SK-N-MC (cell line): ENCODE measurements at places on chromosomes 16 and 17.

- no peak for DNase-seq
Observed at GRCh38 chr16:268141-269053, 7.3 kb downstream of the RGS11 start.

- DNase-seq, result no peak
Observed at GRCh38 chr17:78053777-78054468, 74.6 kb downstream of the TMC6 start.

GRCh38 chr16:66886914-66887313 is 6.6 kb downstream of the PDP2 start:
- DNase-seq, result no peak

GRCh38 chr16:66028510-66029216 is 337.8 kb upstream of the CDH5 start:
- no peak for DNase-seq

- peak; percentile 42 for DNase-seq
Observed at GRCh38 chr17:45385331-45385997, 47.2 kb downstream of the ARHGAP27 start.

DNA sequence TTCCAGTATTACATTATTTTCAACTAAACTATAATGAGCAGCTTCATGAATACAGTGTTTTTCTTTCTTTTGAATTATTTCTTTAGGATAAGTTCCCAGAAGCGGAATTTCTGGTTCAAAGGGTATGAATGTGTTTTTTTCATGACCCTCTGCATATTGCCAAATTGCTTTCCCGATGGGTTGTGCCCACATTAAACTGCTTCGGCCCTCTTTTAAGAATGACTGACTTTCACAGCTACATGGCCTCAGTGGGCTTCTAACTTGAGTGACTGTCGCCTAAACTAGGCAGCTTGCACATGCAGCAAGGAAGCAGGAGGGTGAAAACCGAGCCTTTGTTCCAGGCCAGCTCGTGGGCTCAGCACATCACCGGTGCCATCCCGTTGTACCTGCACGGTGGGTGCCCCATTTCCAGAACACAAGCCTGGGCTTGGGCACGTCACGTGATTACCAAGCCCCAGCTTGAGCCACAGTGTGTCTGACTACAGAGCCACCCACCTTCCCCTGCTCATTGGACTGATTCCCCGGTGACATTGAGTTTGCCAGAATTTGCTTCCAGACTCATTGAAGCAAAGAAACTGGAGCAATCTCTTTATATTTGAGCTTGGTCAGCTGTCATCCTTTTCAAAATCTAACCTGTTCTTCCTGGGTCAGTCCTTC is 112.8 kb downstream of the CLEC16A start:
- DNase-seq, result no peak

DNA sequence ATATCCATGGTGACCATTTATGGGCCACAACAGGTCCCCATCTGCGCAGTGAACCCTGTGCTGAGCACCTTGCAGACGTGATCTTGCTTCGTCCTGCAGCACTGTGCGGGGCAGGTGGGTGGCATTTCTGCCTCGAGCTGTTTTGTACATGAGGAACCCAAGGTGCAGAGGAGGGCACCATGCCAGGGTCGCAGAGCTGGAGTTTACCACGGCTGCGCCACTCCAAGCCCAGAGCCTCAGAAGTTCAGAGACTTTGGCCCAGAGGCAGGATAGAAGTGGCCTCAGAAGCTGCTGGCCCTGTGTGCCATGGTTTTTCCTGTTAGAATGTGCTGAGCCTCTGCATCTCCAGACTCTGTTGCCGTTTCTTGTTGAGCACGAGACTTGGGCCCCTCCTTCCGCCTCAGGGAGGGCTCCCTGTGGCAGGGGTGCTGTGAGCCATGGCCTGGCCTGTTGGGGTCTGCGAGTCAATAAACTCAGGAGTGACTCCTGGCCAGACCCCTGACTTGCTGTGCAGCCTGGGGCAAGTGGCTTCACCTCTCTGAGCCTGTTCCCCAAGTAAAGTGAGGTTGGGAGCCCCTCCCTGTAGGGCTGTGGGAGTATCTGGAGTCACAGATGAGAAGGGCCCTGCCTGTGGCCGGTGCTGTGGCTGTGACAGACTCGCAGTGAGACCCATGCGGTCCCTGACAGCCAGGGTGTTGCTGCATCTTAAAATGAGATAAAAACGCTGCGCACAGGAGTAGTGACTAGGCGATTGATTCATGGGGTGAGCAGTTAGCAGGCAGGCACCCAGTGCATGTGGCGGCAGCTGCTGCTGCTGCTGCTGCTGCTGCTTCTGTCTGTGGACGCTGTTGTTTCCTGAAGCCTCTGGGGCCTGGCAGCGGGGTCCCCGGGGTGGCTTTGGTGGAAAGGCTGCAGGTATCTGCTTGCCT is 11.8 kb downstream of the MAP2K3 start:
- DNase-seq, result no peak

DNA sequence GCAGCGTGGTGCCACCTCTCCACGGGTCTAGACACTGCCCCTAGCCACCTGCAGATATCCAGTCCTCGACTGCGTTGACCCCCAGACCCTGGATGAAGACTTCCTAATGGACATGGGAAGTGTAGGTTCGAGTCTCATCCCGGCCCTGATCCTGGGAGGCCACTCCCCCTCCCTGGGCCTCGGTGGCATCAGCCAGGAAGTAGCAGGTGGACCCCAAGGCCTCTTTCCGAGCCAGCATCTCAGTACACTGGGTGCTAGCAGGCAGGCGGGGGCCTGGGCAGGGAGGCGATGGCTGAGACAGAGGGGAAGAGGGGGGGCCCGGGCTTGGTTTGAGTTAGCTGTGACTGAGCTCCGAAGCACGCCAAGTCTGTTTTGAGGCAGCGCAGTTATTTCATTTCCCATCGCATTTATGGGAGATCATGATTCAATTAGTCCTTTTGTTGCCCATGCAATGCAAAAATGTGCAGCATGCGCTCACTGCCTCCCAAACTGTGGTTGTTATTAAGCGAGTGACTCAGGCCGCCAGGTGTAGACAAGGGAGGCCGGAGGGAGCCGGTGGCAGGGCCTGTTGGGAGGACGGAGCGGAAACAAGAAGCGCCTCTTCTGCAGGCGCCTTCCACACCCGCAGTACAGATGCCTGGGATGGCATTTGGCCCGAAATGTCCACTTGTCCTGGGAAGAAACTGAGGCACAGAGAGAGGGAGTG is 25.3 kb upstream of the ZNF469 start:
- DNase-seq, result no peak

- no peak for DNase-seq
Observed at GRCh38 chr17:36525113-36525512, 9.6 kb downstream of the MYO19 start.

- no peak for DNase-seq
Observed at GRCh38 chr17:46013502-46014165, 14.6 kb downstream of the STH start.

DNA sequence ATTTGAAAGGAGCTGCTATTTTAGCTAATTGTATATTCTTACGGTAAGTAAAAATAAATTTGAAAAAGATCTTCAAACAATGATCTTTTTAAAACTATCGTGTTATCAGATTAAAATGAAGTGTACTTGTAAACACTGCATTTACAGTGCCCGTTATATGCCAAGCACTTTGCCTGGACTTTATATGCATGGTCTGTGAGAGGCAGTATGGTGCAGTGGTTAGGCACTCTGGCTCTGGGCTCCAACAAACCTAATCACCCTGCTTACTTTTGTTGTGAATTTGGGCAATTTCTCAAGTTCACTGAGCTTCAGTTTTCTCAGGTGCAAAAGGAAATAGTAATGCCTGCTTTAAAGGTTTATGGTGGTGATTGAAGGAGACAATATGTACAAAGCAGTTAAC is 1.4 kb downstream of the PMP22 start:
- no peak for DNase-seq

GRCh38 chr17:55433629-55434422 is 12.2 kb upstream of the MMD start:
- no peak for DNase-seq

GRCh38 chr17:51391982-51392654 is 131.8 kb downstream of the UTP18 start:
- DNase-seq, result no peak

DNA sequence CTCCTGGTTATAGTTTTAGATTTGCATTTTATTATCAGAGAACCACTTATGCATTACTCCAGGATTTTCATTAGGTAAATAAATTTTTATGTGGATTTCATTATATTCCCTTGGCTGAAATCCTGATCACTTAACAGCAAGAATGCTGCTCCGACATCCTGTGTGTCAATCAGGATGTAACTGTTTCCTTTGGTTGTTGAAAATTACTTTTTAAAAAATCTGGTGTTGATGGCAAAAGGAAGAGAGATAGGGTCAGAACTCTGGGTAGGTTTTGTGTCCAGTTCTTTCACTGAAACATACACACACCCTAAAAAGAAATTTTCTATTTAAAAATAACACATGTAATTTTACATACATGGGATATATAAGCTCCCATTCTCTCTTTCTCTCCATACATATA is 30.9 kb downstream of the ZNF423 start:
- DNase-seq, result no peak

- no peak for DNase-seq
Observed at GRCh38 chr16:81647527-81647926, 131.6 kb upstream of the PLCG2 start.

DNA sequence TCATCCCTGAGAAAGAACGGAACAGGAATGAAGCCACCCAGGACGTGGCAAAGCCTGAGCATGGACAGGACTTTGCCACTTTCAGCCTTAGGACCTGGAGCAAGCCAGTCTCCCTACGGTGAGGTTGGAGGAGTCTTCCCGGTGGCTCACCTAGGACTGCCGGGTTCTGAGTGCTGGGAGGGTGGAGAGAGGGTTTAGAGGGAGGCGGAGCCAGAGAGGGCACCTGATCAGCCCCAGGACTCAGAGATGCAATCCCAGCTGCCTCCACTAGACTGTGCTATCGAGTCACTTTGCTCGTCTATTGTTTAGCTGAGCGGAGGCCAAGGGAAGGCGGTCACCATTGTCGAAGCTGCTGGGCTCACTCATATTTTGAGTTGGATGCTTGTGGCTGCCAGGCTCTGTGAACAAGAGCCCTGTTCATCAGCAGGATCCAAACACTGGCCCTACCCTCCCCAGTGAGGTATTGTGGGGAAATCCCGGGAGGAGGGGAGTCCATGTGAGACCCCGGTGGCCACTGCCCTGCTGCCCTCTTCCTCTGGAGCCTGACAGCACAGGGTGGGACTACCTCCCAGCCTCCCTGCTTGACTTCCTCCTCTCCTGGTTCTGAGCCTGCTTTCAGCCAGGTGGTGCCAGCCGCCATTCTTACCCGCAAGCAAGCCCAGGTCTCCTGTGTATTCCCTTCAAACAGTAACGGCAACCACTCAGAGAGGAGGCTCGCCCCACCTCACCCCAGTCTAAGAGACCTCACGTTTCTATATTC is 7.0 kb downstream of the KRT14 start:
- peak; percentile 40 for DNase-seq

GRCh38 chr16:2765462-2766404 is 11.3 kb downstream of the ELOB start:
- no peak for DNase-seq

- no peak for DNase-seq
Observed at GRCh38 chr16:56298116-56298515, 106.8 kb downstream of the GNAO1 start.

DNA sequence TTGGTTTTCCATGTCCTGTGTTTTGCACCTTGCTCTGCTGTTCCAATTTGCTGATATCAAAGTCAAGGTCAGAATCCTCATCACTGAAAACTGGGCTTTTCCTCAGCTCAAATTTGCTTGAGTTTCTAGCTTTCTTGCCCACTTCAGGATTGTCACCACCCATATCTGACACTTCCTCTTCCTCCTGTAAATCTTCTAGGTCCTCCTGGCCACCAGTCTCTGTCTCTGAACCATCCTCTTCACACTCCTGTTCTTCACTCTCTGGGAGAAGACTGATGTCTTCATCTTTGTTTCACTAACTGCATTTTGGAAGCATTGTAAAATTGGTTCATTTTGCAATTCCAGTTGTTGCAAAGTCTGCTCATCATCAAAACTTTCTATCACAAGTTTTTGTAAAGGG is 63.4 kb upstream of the RBL2 start:
- no peak for DNase-seq

DNA sequence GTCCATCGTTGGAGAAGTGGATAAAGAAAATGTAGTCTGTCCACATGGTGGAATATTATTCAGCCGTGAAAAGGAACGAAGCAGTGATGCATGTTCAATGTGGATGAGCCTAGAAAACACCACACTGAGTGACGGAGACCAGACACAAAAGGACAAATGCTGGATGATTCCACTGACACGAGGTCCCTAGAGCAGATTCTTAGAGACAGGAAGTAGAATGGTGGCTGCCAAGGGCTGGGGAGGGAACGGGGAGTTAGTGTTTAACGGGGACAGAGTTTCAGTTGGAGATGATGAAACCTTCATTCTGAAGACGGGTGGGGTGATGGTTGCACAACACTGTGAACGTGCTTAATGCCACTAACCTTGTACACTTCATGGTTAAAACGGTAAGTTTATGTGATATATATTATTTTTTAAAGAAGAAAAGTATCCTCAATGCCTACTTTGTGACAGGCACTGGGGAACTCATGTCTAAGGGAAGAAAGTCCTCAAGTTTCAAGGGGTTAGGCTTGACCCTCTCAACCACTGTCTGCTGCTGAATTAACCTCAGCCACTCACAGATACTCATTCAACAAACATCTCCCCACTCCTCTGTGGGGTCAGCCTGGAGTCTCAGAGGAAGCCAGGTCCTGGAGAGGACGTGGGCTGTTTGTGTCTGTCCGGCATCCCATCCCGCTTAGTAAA is 17.6 kb downstream of the C16orf74 start:
- DNase-seq, result no peak

DNA sequence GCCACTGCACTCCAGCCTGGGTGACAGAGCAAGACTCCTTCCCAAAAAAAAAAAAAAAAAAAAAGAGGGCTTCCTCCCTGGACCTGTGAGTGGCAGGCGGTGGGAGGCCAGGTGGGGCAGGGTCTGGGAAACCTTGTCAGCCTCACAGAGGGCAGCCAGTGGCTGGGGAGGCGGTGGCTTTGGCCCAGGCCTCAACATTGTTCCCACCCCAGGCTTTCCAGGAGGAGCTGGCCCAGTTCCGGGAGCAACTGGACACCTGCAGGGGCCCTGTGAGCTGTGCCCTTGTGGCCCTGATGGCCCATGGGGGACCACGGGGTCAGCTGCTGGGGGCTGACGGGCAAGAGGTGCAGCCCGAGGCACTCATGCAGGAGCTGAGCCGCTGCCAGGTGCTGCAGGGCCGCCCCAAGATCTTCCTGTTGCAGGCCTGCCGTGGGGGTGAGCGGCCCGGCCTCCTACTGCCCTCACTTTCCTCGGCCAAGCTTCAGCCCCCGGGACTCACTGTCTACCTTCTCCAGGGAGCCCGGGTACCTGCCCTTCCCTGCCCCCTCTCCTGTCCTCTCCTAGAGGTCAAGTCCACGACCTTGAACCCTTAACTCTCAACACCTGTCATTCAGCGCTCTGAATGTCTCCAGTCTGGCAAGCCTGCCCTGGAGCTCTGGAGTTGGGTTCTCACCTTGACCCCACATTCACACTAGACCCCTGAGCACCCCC is 12.4 kb downstream of the ZNF213 start:
- no peak for DNase-seq
